NCI-H1436 treated with DMSO at 0.1 percent for 48 hours (cell line): ENCODE measurements at places on chromosomes 12 and 14.

DNA sequence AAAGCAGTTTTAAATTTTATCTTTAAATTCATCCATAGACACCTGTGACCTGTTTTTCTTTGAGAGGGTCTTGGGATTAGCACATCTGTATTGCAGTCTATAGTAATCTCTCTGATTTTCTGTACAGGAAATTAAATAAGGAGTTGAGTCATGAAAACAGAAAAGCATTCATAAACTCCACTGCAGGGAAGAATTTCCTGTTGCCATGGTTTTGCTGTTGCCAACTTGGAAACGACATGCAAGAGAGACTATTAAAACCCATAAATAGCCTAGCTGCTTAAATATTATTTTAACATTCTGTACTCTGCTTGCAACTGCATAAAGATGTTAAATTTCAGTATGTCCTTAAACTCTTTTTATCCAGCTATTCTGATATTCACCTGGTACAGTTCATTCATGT is 281.0 kb upstream of the RGS6 start:
- no peak for DNase-seq

GRCh38 chr12:88893801-88894200 is 313.5 kb upstream of the KITLG start:
- no peak for DNase-seq

- no peak for DNase-seq
Measured at GRCh38 chr14:71322655-71323250, 415.5 kb downstream of the PCNX1 start.

DNA sequence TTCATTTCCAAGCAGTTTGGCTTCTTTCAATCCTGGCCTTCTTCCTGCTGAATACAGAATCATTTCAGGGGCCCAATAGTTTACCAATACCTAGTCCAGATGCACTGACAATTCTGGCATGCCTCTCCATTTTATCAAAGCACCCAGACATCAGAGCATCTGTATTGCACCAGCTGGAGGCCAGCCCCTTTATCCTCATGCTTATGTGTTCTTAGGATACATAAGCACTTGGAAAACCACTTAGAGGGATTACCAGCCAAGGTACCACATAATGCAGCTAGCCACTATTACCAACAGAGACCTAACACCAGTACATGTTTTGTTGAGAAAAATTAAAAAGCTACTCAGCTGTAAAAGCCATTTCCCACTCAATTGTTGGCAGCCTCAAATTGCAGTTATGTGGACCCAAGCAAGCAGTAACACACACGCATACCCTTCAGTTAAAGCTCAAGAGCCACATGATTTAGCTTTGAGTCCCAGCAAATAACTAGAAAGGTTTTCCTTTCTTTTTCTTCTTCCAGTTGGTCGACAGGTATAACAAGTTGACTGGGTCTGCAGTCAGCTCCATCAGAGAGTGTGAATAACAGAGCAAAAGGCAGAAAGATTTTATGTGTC is 263.8 kb downstream of the DIO2 start:
- peak; percentile 8 for DNase-seq

DNA sequence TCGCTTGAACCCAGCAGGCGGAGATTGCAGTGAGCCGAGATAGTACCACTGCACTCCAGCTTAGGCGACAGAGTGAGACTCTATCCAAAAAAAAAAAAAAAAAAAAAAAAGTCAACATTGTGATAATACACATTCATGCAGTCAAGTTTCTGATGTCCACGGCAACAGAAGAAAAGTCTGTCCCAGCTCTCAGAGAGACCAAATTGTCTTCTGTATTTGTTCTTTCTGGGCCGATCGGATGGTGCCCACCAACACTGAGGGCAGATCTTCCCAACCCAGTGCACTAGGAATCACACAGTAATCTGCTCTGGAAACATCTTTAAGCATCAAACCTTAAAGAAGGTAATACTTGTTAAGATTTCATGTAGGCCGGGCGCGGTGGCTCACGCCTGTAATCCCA is 31.6 kb downstream of the EAPP start:
- DNase-seq = no peak

GRCh38 chr12:109741970-109742703 is 28.5 kb downstream of the FAM222A start:
- DNase-seq = no peak
